Activated CD4-positive, alpha-beta T cell treated with anti-CD3 and anti-CD28 coated beads, Interleukin-2, amount 50 U/mL, for 24 hours (primary cell): ENCODE measurements at places on chromosomes 7 and 10.

GRCh38 chr10:105837951-105838350 is 1196.9 kb downstream of the SORCS3 start:
- no peak for DNase-seq

- peak; percentile 52 for DNase-seq
Measured at GRCh38 chr7:140924019-140924820, 509 bp downstream of the BRAF start.

GRCh38 chr10:12993595-12993994 is 7.9 kb downstream of the CCDC3 start:
- no peak for DNase-seq

DNA sequence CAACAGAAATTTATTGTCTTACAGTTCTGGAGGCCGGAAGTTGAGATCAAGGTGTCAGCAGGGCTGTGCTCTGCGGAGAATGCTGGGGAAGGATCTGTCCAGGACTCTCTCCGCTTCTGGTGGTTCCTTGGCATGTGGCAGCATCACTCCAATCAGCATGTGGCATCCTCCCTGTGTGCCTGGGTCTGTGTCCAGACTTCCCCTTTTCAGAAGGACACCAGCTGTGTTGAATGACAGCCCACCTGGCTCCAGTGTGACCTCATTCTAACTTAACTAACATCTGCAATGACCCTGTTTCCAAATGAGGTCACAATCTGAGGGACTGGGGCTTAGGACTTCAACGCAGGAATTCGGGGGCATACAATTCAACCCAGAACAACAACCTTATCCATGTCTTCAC is 141.9 kb downstream of the BMS1 start:
- DNase-seq, result no peak

- no peak for DNase-seq
Measured at GRCh38 chr7:35556515-35557471, 138.1 kb downstream of the HERPUD2 start.
